Activated T-helper 1 cell treated with anti-CD3 and anti-CD28 coated beads, Interleukin-2, amount 50 U/mL, for 16 hours (primary cell): ENCODE measurements at places on chromosomes 12 and 14.

DNA sequence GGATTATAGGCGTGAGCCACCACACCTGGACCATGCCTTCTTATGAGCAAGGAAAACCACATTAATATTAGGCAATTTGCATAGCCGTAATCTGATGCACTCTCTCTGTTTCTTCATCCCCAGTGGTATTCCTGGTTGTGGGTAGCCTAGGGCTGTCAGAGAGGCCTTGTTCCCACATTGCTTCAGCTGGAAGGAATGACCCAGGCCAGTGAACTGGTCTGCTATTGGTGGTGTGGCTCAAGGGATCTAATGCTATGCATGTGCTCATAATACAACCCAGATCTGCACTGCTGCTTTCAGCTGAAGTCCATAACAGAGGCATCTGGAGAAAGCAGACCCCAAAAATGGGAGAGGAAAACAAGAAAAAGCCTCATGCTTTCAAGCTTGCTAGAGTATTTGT is 33.1 kb upstream of the G2E3 start:
- no peak for DNase-seq

GRCh38 chr14:99715266-99716000 is 31.3 kb downstream of the CYP46A1 start:
- DNase-seq = no peak

- DNase-seq = no peak
Measured at GRCh38 chr12:52636189-52636588, 15.8 kb downstream of the KRT2 start.

DNA sequence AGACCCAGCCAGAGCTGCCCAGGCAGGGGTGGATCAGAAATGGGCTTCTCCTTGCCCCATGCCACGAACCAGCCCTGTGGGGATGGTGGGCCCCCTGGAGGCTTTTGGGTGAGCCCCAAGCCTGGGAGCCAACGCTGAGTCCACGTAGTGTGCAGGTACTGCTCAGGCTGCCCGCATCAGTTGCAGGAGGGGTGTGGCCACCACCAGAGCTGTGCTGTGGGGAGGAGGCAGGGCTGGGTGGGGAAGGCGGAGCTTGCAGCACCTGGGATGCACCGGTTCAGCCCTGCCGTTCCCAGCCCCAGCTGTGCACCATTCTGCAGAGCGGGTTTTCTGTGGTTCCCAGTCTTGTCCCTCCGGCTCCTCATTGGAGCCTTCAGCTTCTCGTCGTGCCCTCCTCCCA is 36.3 kb downstream of the IL31 start:
- DNase-seq = no peak

DNA sequence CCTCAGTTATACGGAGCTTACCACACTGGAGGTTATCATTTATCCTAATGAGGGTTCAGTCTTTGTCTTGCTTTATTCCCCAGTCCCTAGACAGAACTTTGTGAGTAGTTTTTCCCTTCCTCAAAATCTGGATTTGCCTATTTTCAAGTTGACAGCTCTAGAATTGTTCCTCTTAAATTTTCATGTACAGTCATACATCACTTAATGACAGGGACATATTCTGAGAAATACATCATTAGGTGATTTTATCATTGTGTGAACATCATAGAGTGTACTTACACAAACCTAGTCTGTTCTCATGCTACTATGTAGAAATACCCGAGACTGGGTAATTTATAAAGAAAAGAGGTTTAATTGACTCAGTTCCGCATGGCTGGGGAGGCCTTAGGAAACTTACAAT is 3.1 kb downstream of the PRKAB1 start:
- no peak for DNase-seq
